ENCODE measurements at places on chromosomes 6 and 20. TPM values are rescaled to one million over a fixed set of nuclear protein-coding genes. Genes with fewer than 3 reads are reported as not detected.

The TAGAP gene
- total RNA-seq = 1.1 TPM

The PNPLA1 gene
- total RNA-seq = not detected

The PLA2G7 gene
- 12.5 TPM for total RNA-seq

The GHRH gene
- not detected for total RNA-seq

The DDX43 gene
- total RNA-seq = 2.1 TPM

The PDYN gene
- total RNA-seq = not detected

The RHAG gene
- total RNA-seq = not detected

The APOM gene
- total RNA-seq = 5.1 TPM

The FAM162B gene
- 9.5 TPM for total RNA-seq

The NKAPL gene
- total RNA-seq = not detected

The IL17A gene
- total RNA-seq = not detected

The LCA5 gene
- 17.6 TPM for total RNA-seq

The SMIM8 gene
- 16.4 TPM for total RNA-seq

DNA sequence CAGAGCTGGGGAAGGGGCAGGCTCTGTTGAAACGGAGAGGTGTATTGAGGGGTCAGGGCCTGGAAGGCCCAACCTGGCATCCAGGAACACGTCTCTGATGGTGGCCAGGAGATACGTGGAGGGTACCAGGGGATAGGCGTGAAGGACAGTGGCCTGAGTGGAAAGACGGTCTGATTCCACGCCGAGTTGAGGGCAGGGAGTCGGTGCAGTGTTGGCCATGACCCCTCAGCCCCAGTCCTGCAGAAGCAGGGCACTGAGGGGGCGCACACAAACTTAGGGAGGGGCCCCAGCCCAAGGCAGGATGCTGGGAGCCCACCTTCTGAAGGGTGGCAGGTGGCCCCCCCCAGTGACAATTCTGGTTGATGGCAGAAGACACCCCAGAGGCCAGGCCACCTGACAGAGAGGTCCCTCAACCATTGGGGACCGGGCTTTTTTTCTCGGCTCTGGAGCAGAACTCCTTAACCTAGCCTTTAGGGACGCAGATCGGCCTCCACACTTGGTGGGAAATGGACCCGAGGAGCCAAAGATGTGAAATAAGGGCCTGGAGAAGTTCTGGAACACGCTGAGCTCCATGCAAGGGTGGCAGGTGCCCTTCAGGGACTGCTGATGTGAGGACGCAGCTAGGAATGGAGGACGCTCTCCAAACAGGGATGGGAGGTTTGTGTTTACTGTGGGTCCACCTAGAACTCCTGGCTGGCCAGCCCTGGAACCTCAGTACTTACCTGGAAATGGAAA is 91.0 kb downstream of the TMEM242 start:
- H3K27me3 ChIP-seq = no peaks in the 10 kb centered on the region
- H3K27ac ChIP-seq = no peak overlapping the region
- no peaks in the 10 kb centered on the region for H3K36me3 ChIP-seq
- peaks cover 11% of the 10 kb centered on the region for H3K4me1 ChIP-seq

DNA sequence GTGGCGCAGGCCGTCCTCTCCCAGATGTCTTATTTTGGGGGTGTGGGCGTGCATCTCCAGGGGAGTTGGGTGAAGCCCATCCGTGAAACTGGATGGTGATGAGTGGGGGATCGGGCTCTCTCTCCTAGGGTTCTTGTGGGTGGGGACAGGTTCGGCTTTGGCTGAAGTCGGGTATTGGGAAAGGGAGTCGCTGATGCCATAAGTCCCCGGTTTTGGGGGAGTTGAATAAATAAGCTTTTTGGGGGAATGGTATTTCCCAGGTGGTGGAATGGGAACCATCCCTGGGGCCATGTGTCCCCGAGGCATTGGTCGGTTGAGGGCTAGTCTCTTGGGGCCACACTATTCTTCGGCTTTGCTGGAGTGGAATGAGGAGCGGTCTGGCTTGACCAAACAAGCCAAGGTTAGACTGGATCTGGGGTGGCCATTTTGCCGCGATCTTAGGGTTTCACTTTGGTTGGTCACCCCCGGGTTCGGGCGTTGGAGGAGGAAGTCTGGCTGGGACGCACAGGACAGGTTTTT is 481 bp downstream of the ZNF133 start:
- peaks cover 16% of the 10 kb centered on the region for H3K4me1 ChIP-seq
- no peaks in the 10 kb centered on the region for H3K27me3 ChIP-seq
- peak overlapping the region; percentile 95 for H3K27ac ChIP-seq
- H3K4me3 ChIP-seq = peak overlapping the region; percentile 61
- H3K36me3 ChIP-seq = no peaks in the 10 kb centered on the region

DNA sequence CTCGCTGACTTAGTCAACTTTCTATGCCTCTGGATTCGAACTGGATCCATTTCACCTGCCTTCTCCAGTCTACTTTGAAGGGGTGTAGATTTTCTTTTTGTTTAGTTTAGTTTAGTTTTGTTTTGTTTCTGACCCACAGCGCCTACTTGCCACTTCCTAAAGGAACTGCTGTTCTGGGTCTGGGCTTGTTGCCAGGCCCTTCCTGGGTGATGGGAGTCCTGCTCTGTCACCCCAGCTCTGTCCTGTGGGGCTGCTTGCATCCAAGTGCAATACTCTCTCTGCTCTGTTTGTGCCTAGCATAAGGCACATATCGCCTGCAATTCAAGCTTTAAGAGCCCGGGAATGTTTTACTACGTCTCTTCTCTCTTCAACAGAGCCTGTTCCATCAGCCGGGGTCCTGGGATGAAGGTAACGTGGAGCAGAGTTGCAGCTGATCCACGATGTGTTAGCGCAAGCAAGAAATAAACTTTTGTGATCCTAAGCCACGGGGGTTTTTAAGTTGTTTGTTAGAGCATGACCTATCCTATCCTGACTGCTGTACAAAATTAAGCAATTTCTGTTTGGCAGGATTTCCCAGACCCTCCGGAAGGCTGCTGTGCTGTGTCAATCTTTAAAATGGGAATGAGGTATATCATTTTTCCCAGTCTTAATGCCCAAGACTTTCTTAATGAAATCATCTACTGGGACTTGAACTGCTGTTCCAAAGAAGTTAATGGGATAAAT is 30.9 kb upstream of the TAGAP start:
- DNase-seq = peak; percentile 88
- H3K27ac ChIP-seq = no peak overlapping the region
- H3K36me3 ChIP-seq = no peaks in the 10 kb centered on the region
- H3K27me3 ChIP-seq = no peaks in the 10 kb centered on the region
- no peaks in the 10 kb centered on the region for H3K4me1 ChIP-seq
- no peak overlapping the region for H3K4me3 ChIP-seq

DNA sequence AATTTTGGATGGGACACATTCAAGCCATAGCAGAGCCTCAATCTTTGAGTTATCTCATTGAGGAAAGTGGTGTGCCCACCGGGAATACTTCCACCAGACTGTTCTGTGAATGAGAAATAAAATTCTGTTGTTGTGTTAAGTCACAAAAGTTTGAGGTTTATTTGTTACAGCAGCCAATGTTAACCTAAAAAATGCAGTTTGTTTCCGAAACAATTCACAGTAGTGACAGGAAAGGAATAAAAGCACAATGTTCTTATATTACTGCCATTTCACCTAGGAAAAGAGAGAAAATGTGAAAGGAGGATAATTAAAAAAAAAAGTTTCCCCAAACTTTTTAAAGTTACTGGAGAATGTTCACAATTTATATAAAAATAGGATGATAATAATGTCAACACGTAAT is 344.6 kb downstream of the CD83 start:
- DNase-seq = no peak
- H3K27ac ChIP-seq = no peak overlapping the region
- H3K27me3 ChIP-seq = no peaks in the 10 kb centered on the region
- no peaks in the 10 kb centered on the region for H3K36me3 ChIP-seq
- H3K4me3 ChIP-seq = no peak overlapping the region

DNA sequence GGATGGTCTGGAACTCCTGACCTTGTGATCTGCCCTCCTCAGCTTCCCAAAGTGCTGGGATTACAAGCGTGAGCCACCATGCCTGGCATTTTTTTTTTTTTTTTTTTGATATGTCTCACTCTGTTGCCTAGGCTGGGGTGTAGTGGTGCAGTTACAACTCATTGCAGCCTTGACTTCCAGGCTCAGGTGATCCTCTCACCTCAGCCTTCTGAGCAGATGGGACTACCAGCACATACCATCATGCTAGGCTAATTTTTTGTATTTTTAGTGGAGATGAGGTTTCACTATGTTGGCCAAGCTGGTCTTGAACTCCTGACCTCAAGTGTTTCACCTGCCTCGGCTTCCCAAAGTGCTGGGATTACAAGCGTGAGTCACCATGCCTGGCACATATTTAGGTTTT is 34.3 kb downstream of the PHF20 start:
- DNase-seq = no peak
- peaks cover 3% of the 10 kb centered on the region for H3K36me3 ChIP-seq
- peaks cover 6% of the 10 kb centered on the region for H3K4me1 ChIP-seq
- no peaks in the 10 kb centered on the region for H3K27me3 ChIP-seq

GRCh38 chr20:5192570-5193431 is 66.0 kb downstream of the CDS2 start:
- peaks cover 12% of the 10 kb centered on the region for H3K36me3 ChIP-seq
- H3K27ac ChIP-seq = no peak overlapping the region
- H3K4me1 ChIP-seq = no peaks in the 10 kb centered on the region
- H3K27me3 ChIP-seq = no peaks in the 10 kb centered on the region
- DNase-seq = no peak
- H3K4me3 ChIP-seq = no peak overlapping the region

- H3K4me3 ChIP-seq = no peak overlapping the region
- H3K27me3 ChIP-seq = no peaks in the 10 kb centered on the region
- no peaks in the 10 kb centered on the region for H3K36me3 ChIP-seq
- H3K4me1 ChIP-seq = no peaks in the 10 kb centered on the region
- H3K27ac ChIP-seq = no peak overlapping the region
Observed at GRCh38 chr20:14947946-14948345, 610.5 kb upstream of the FLRT3 start.

GRCh38 chr6:25619217-25619616 is 32.8 kb upstream of the SCGN start:
- H3K27me3 ChIP-seq = no peaks in the 10 kb centered on the region
- no peak overlapping the region for H3K4me3 ChIP-seq
- no peaks in the 10 kb centered on the region for H3K36me3 ChIP-seq
- H3K27ac ChIP-seq = no peak overlapping the region
- no peaks in the 10 kb centered on the region for H3K4me1 ChIP-seq

- no peaks in the 10 kb centered on the region for H3K27me3 ChIP-seq
- no peak overlapping the region for H3K4me3 ChIP-seq
- DNase-seq = no peak
- H3K4me1 ChIP-seq = peaks cover 7% of the 10 kb centered on the region
Observed at GRCh38 chr6:47924001-47924400, 142.2 kb downstream of the OPN5 start.

- H3K4me1 ChIP-seq = peaks cover 35% of the 10 kb centered on the region
- H3K4me3 ChIP-seq = no peak overlapping the region
- H3K27ac ChIP-seq = no peak overlapping the region
- DNase-seq = no peak
- no peaks in the 10 kb centered on the region for H3K27me3 ChIP-seq
Observed at GRCh38 chr6:11711003-11711983, 67.3 kb downstream of the ADTRP start.

DNA sequence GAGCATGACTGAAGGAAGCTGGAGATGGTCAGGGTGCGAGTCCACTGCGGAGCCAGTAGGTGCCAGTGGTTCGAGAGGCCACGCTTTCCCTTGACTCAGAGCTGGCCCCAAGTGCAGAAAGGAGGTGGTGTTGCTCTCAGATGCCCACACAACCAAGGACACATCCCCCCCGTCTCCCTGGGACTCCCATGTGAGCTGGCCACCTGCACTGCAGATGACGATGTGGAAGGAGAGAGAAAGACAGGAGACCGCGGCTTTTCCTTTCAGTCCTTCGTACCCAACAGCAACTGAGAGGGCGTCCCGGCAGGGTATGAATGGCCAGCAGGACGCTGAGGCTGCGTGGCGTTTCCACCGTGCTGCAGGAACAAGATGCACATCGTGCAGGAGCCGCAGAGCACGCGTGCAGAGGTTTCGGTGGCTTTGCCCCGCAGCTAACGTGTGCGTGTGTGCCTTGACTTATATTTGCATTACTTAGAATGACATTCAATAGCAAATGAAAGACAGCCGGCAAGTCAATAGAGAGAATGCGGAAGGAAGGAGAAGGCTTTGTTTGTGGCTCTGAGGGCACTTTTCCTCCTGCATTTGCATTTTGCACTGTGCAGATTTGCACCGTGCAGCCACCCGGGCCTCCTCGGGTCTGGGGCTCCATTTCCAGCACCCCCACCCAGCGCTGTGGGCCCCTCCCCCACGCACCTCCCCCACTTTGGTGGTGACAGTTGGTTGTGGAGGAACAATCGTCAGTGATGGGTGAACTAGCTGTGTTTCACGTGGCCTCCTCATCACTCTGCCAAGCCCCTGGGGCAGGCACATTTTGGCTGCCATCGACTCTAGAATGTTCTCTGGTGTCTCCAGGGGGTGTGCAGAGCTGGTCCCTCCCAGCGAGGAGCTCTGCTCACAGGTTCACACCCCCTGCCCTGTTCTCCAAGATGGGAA is 26.4 kb upstream of the BHLHE23 start:
- no peaks in the 10 kb centered on the region for H3K27me3 ChIP-seq
- DNase-seq = no peak
- H3K4me3 ChIP-seq = no peak overlapping the region
- H3K36me3 ChIP-seq = no peaks in the 10 kb centered on the region

DNA sequence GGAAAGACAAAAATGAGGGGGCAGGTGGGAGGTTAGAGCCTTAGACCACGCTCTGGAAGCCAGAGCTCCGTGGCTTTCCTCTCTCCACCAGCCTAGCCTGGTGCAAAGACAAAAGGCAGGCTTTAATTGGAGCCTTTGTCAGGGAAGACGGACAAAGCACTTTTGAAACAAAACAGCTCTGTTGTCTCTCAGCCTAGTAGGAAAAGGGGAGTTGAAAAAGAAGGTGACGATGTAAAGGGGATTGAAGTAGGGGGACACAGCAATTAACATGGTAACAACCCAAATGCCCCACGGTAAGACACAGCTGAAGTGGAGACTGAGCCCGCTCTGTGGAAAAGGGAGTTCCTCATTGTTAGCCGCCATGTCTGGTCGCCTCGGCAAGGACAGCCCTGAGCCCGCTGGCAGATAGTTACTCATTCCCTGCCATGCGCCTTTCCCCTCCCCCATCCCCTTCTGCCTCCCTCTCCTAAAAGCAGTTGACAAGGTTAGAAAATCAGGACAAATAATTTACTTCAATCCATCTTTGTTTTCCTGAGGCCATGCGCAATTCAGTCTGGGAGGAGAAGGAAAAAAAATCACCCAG is 93.0 kb downstream of the TCP11 start:
- peak overlapping the region; percentile 60 for H3K27ac ChIP-seq
- H3K4me1 ChIP-seq = peaks cover 56% of the 10 kb centered on the region
- H3K4me3 ChIP-seq = no peak overlapping the region
- H3K36me3 ChIP-seq = no peaks in the 10 kb centered on the region
- H3K27me3 ChIP-seq = no peaks in the 10 kb centered on the region

Measured in thyroid gland (tissue), 4 donors.